ENCODE measurements at places on chromosomes 16 and 17.

DNA sequence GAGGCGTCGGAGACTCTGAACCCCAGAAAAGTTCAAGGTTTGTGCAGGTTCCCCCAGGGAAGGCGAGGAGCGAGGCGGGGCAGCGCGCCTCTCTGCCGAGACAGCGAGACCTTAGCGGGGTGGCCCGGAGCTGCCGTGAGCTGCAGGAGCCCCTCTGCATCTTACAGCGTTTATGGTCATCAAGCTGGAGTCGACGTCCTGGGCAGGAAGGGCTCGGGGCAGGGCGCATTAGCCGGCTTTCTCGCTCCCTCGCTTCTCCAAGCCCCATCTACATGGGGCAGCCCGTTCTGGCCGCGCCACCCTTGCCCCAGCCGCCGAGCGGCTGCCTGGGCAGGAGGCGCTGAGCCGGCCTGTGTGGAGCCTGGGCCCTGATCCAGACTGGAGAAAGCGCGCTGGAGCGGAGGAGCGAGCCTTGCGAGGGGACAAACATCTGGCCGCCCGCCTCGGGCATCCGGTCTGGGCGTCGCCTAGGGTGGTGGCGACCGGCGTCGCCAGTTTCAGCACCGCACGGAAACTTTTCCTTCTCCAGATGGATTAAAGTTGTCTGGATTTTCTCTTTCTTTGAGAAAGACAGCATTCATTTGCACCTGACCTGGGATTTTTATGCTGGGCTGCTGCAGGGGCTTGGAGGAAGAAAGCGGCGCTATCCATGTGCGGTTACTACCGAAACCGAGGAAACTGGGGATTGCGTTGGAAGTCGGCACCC is 750 bp downstream of the TMEM132E start:
- DNase-seq, result no peak

DNA sequence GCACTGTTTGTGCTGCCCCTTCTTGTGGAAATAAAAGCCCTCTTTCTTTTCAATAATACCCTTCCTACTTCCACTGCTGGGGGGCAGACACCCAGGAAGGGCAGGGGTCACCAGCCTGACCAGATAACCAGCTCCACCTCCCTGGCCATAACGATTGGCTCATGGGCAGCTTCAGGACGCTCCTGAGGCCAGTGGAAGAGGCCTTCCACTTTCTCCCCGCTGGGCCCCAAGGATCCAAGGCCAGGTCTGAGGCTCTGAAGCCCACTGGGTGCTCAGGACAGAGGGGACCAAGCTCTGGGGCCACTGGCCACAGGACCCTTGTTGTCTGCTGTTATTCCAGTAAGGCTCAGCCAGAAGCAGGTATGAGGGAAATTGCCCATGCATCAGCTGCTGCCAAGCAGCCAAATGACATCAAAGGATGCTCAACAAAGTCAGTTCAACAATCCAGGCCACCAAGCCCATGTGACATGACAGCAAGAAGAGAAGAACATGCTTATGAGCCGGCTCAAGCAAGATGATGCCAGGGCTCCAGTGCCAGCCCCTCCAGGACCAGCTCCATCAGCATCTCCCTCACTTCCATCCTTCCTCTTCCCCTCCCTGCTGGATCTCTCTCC is 238.8 kb downstream of the ZNF423 start:
- DNase-seq, result no peak

DNA sequence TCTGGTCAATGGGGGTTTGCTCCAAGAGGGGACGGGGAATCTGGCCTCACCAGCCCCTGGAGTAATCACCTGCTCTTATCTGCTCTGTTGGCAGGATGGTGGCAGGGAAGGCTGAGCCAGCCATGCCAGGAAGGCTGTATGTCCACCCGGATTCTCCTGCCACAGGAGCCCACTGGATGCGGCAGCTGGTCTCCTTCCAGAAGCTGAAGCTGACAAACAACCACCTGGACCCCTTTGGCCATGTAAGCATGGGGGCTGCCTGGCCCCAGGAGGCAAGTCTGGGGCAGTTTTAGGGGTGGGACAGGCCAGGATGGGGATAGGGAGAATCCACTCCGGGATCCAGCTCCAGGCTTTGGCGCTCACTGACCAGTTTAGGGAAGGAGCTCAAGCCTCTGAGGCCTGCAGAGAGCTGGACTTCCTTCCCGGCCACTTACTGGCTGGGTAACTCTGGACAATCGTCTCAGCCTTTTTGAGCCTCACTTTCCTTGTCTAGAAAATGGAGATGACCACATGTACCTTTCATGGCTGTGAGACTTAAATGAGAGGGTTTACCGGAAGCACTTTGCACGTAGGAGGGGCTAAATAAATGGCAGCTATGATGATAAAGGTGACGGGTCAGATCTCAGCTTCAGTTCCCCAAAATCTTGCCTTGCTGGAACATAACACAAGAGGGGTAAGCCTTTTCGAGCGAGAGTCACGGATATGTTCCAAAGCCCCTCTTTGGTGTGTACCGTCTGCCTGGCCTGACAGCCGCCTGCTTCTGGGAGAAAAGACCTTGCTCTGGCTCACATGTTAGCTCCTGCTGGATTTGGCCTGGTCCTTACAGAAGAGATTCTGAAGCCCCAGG is 15.4 kb downstream of the TBX4 start:
- no peak for DNase-seq

DNA sequence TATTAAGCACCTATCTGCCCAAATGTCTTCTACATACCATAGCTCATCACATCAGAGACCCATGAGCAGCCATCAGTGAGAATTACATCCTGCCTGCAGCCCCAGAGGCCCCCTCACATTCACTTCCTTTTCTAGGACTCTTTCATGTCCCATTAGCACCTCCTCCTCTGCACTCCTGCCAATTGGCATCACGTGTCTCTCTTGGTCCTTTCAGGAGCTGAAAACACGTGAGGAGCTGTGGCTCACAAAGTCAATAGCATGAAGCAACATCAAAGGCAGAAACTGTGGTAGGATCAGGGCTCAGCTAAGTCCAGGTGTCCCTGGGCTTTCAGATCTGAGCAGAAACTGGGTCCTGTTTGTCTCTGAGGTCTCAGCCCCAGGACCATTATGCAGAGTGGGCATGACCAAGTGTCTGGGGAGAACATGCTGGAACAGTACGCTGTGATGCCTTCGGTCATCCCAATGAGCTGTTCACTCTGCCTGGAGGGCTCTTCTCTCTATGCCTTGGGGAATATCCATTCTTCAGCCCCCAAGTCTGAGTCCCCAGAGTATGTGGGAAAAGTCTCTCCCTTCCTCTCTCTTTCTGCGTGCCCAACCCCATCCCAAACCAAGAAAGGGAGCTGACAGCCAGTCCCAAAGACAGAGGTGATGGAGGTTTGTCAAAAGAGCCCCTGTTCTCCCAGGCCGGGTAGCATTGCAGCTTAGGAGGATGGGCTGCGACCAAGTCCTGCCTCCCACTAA is 457.0 kb upstream of the CDH5 start:
- no peak for DNase-seq

GRCh38 chr16:49639739-49640431 is 216.0 kb downstream of the ZNF423 start:
- DNase-seq, result no peak

DNA sequence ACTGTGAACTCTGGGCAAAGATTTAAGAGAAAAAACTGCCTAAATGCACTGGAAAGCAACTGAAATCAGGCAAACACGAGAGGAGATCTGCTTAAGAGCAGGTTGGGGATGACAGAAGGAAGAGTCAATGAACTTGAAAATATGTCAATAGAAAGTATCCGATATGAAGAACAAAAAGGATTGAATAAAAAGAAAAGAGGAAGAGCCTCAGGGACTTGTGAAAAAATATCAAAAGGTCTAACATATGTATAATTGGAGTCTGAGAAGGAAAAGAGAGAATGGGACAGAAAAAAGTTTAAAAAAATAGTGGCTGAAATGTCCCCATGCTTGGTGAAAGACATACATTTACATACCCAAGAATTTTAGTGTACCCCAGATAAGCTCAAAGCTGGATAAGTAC is 195.5 kb downstream of the COPRS start:
- no peak for DNase-seq

GRCh38 chr16:30535777-30536190 is 1.1 kb upstream of the ZNF747 start:
- peak; percentile 69 for DNase-seq

- DNase-seq, result no peak
Observed at GRCh38 chr17:28368915-28369683, 1.0 kb downstream of the VTN start.

- no peak for DNase-seq
Observed at GRCh38 chr16:56611281-56611833, 3.0 kb downstream of the MT2A start.

DNA sequence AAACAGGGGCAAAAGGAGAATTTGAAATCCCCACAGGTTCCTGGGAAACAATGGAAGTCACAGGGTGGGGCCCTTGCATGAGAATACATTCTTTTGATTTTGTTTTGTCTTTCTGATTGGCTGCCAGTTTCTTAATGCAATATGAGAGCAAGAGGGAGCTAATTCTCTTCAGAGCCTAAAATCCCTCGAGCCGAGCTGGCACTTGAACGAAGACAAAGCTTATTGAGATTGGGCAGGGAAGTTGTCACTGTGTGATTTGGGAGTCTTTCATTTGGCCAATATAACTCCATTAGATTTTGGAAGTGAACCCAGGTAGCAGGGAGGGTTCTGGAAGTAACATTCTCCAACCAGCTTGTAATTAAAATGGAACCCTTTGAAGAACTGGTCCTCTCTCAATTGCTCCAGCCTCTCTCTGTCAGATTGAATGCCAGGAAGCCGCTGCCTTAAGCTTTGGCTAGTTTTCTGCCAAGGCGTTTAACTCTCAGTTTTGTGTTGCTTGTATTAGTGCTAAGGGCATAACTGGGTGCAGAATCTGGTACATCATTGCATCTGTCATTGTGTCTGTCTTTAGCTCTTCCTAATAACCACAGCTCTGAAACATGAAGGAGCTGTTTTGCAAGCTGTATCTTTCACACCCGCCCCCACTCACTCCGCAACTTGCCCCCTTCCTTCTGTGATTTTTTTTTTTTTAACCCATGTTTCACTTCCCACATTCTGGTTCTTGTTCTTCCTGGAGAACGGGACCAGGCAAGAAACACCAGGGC is 272.0 kb downstream of the MAF start:
- DNase-seq, result no peak

- no peak for DNase-seq
Observed at GRCh38 chr16:84450176-84450865, 54.1 kb downstream of the MEAK7 start.

- peak; percentile 55 for DNase-seq
Observed at GRCh38 chr16:81841722-81842121, 62.6 kb downstream of the PLCG2 start.

- DNase-seq, result no peak
Observed at GRCh38 chr17:70355185-70355584, 185.9 kb downstream of the KCNJ2 start.

DNA sequence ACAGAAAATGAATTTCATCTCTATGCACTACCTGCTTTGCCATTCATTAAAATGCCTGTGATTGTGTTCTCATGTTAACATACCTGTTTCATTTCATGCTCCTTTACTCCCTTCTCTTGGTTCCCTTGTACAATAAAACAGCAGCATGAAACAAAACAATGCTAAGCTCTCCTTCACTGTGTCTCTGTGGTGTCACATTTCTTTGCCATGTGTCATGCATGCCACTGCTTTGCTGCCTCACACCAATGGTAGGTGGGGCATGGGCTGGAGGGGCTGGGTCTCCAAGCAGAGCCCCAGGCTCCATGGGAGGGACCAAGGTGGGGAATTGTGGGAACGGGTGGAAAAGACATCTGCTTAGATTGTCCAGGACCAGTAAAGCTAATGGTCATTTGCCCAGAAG is 83.6 kb downstream of the RGS9 start:
- DNase-seq, result no peak

- DNase-seq, result no peak
Observed at GRCh38 chr17:15270628-15271381, 5.7 kb upstream of the PMP22 start.

DNA sequence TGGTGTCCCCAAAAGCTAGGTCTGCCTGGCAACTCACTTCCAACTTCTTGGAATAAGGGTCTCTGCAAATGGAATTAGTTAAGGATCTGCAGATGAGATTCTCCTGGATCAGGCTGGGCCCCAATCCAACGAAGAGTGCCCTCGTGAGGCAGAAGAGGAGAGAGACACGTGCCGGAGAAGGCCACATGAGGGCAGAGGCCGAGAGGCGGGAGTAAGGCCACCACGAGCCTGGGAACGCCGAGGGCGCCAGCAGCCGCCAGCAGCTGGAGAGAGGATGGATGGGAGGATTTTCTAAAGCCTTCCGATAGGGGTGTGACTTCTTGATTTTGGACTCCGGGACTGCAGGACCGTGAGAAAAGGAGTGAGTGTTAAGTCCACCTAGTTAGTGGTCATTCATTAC is 76.3 kb downstream of the JPH3 start:
- no peak for DNase-seq

GRCh38 chr16:49347476-49347875 is 26.1 kb upstream of the C16orf78 start:
- DNase-seq, result no peak

- no peak for DNase-seq
Observed at GRCh38 chr16:61382435-61382834, 653.8 kb downstream of the CDH8 start.

- DNase-seq, result no peak
Observed at GRCh38 chr17:73783945-73784603, 139.8 kb upstream of the SDK2 start.

- no peak for DNase-seq
Observed at GRCh38 chr17:71412803-71413202, 708.0 kb upstream of the SOX9 start.

GRCh38 chr16:84948851-84949610 is 62.3 kb downstream of the ZDHHC7 start:
- no peak for DNase-seq

DNA sequence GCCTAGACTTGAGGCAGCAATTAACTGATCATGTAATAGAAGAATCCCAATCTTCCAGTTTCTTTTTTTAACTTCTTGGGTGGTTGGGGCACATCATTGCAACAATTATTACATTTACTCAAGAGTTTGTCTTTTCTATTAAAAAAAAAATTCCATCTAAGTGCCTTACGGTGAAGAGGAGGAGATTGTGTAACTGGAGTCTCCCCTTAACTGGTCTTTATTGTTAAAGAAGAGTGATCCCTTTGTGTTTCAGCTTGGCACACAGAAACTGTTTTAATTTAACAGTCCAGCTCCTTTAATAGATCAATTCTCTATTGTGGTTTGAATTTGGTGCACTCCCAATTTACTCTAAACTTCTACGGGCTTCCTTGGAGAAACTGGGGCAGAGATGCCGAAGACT is 75.2 kb downstream of the FTO start:
- no peak for DNase-seq

DNA sequence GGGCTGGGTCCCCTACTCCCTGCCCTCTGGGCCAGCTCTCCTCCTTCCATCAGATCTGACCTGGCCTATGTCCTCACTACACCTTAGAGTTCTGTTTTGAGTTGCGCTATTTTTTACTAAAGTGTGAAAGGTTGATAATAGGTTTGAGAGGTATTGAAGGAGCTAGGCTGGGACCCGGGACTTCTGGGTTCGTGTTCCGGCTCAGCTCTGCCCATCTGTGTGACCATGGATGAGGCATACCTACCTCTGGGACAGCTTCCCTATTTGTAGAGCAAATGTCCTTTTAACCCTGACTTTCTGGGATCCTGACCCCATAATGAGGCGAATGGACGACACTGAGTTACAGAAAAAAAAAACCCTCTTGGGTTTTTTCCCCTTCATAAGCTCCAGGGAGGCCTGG is 36.0 kb downstream of the IL21R start:
- no peak for DNase-seq

Data from CD4-positive, alpha-beta T cell treated with Interleukin-4 for 1 hour (primary cell).